ENCODE measurements at places on chromosomes 2 and 18.
A peak's percentile ranks its signal among the peaks of the same experiment; 100 is the strongest.

- DNase-seq = no peak
Observed at GRCh38 chr2:193482557-193482956, 1287.8 kb upstream of the TMEFF2 start.

DNA sequence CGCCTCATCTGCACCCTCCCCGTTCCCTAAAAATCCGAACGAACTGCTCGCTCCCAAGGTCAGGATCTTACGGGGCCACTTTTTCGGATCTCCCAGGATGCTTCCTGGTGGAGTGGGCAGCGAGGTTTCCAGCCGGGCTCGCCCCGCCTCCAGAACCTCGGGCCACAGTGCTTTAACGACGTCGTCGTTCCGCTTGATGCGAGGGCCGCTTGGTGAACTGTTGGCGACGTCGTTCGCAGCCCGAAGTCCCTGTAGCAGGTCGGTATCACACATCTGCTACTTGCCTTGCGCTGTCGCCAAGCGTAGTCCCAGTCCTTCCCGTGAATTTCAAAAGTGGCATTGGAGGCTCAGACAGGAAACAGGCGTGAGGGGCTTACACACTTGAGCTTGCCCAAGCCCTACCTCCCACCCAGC lies 15.3 kb downstream of the EVX2 start:
- no peak for DNase-seq

GRCh38 chr18:23835091-23835490 lies 145.8 kb downstream of the LAMA3 start:
- peak; percentile 48 for DNase-seq

DNA sequence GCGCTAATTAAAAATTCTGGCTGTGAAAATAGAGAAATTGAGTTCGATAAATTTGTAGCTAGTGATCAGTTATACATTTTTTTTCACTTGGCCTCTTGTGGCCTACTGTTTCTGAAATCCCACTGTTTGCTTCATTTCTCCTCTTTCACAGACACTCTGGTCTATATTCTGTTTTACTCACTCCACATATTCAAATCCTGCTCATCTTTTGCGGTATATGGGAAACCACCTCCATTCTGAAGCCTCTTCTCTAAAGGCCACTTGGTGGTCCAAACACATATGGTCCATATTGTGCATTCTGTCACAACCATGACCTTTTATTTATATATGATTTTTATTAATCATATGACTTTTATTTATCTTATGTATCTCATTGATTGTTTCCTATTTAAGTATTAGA lies 67.0 kb downstream of the MYO1B start:
- DNase-seq = no peak

GRCh38 chr2:10215393-10215935 lies 87.2 kb upstream of the HPCAL1 start:
- no peak for DNase-seq

- no peak for DNase-seq
Observed at GRCh38 chr2:146003337-146003736, 1483.4 kb upstream of the ZEB2 start.

DNA sequence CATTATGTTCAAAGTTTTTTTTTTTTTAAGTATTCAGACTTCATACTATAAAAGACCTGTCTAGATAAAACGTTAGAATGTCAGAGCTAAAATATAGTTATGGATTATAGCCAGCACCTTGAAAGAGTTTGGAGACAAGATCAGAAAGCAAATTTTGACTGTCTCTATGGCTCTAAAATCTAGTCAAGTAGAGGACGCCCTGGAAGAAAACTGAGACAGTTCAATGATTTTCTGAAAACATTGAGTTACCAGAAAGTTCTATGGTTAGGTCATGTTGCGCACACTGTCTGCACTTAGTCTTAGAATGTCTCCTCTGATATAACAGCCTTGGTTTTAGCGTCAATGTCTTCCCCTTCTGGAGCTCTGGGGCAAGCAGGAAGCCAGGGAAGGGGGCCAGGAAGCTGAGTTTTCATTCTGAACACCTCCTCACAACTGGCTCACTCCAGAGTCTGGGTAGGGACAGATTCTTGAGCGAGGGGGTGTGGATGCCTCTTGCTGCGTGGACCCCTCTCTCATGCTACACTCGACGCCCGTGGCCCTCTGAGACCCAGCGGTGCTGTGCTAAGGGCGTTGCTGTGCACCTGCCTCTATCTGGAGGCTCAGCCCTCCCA lies 99.5 kb downstream of the RNF144A start:
- no peak for DNase-seq

DNA sequence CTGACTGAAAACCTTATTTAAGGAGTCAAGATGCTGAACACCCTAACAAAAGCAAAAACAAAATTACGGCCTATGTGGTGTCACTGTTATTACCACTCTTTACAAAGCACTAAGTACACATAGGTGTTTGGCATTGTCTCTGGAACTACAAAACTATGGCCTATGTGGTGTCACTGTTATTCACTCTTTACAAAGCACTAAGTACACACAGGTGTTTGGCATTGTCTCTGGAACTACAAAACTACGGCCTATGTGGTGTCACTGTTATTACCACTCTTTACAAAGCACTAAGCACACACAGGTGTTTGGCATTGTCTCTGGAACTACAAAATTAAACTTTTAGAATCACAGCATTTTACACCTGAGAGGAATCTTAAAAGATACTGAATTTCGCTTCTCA lies 47.4 kb downstream of the SLC35F5 start:
- DNase-seq = no peak

DNA sequence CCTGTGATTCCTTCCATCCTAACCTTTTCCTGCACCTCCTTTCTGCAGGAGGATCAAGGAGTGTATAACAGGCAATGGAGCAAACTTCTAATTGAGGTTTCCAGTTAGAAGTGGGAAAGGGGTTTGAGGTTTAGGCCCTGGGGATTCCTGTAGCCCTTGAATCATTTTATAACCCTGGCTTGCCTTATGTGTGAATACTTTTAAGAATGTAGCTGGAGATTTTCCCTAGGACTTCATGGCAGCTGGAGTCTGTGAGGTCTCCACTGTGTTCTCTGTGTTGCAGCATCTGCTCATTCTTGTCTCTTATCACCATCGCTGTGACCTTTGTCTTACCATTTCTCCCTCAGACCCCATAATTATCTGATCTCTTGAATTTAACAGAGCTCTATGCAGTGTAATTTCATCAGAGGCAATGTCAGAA lies 370.2 kb upstream of the SLC14A2 start:
- DNase-seq = no peak

- no peak for DNase-seq
Observed at GRCh38 chr2:191465766-191466420, 212.0 kb upstream of the NABP1 start.

DNA sequence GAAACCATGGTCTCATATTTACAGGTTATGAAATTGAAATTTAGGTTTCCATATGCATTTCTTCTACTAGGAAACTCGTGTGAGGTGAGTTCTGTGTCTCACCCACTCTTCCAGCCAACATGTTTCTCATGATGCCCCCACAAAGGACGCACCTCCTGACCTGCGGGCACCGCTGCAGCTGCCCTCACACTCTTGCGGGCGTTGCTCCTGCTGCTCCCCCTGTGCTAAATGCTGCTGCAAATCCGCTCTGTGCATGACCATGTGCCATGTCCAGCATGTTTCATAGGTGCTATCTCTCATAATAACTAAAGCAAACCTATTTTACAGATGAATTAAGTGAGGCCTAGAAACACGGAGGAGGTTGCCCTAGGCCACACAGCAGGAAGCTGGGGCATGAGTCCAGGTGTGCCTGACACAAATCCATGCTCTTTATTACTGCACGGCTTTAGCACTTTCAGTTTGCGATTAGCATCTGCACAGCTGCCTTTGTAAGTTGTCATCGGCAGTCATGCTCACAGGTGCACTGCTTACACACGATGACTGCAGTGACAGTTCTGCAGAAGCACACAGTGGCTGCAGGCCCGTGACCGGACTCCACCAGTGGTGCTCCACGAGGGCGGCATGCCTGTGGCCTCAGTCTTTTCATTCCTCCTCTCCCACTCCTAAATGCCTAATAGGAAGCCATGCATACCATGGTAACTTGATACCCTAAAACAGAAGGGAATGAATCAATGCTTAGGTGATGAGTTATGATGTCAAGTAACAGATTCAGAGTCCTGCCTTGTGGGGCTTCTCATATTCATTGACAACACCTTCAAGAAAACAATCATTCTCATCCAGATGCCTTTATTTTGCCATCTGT lies 14.9 kb upstream of the GALR1 start:
- no peak for DNase-seq

DNA sequence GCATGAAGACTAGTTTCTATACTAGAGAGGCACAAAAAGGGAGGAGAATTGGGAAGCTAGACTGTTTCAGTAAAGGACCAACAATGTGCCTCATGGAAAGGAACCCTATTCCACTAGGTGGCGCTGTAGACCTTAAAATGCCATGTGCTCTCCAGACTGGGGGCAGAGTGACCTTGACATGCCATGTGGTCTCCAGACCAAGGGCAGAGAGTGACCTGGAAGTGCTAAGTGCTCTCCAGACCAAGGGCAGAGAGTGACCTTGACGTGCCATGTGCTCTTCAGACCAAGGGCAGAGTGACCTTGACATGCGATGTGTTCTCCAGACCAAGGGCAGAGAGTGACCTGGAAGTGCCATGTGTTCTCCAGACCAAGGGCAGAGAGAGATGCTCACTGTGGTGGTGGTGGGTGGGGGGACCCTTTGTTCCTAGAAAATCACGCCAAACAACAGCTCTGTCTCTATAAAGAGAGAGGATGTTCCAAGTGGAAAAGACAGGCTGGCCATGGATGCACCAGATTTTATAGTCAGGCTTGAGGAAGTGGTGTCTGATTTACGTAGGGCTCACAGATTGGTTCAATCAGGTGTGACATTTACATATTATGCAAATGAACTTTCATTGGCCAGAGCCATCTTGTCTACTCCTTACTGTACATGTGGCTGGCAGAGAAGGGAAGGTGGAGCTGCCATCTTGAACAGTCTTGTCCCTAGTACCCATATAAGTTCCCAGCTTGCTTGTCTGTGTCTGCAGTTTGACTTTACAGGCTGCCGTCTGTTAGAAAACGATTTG lies 344.0 kb upstream of the DDX18 start:
- peak; percentile 2 for DNase-seq

- DNase-seq = no peak
Observed at GRCh38 chr2:16394072-16394985, 271.3 kb downstream of the CYRIA start.

- DNase-seq = no peak
Observed at GRCh38 chr2:45029215-45029614, 20.0 kb upstream of the SIX2 start.

DNA sequence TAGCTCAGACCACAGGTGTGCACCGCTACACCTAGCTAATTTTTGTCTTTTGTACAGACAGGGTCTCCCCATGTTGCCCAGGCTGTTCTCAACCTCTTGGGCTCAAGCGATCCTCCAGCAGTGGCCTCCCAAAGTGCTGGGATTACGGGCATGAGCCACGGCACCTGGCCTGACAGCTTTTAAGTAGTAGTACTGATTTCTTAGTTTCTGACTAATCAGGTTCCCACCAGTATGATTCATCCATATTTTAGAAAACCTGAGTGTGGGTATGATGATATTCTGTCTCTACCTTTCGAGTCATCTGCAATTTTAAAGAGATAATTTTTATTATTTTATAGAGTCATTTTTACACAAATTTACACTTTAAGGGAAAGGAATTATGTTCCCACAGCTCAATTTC lies 46.4 kb upstream of the GULP1 start:
- no peak for DNase-seq

GRCh38 chr2:23509596-23510292 lies 124.8 kb downstream of the KLHL29 start:
- no peak for DNase-seq

DNA sequence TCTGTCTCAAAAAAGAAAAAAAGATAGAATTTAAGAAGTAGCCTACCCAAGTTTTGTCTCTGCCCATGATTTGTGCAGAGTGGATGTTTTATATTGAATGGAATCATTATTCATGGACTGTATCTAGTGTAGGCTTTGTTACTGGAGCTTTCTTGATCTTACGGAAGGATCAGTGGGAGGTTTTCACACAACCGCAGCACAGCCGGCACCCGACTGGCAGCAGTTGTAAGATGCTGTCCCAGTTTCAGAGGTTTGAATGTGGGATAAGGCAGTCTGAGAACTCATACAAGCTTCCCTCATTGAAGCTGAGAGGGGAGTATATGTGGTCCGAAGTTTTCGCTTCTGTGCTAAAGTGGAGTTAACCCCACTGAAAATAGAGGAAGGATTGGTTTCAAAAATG lies 19.7 kb upstream of the SAG start:
- DNase-seq = no peak

- no peak for DNase-seq
Observed at GRCh38 chr2:32264422-32265105, at the start of gene NLRC4. Gene NLRC4, minus strand, starts transcription at chr2:32264886. Its CDS starts 8,111 bp downstream, at chr2:32256775.

- no peak for DNase-seq
Observed at GRCh38 chr2:208982831-208983230, 441.0 kb upstream of the MAP2 start.

- no peak for DNase-seq
Observed at GRCh38 chr2:126467367-126468054, 188.4 kb upstream of the GYPC start.

DNA sequence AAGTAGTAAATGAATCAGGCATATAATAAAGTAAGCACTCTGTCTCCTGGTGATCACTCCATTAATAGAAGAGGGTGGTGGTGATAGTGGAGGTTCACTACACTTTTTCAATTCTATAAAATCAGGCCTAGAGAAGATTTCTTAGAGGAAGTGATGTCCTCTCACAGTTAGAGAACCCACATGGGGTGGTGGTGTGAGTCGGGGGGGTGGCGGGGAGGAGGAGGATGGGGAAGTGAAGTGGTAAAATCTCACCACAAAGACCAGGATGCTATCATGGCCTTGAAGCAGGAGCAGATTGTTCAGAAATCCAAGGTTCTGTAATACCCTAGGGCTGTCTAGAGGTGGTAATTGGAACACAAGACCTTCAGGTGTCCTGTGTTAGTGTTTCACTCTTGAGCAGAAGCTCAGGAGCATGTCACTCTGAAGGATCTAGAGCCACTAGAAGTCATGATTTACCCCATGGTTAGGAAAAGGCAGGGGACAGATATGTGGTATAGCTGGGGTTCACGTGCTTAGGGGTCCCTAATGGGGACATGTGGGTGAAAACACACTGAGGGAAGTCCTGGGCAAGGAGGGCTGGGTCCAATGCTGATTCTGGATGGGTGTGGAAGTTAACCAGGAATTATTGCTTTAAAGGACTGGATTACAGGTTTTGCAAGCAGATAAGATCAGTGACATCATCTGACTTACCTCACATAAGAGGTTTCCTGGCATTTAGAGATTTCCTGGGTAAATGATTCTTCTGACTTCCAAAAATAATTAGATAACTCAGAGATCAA lies 31.0 kb downstream of the RNF125 start:
- no peak for DNase-seq

GRCh38 chr2:240960309-240960970 lies 38.0 kb upstream of the SNED1 start:
- DNase-seq = peak; percentile 79

GRCh38 chr2:9199716-9200632 lies 6.6 kb upstream of the ASAP2 start:
- DNase-seq = peak; percentile 65

GRCh38 chr2:74535440-74535965 lies 5.8 kb downstream of the HTRA2 start:
- DNase-seq = no peak
